ENCODE measurements at places on chromosomes 7 and 10.

DNA sequence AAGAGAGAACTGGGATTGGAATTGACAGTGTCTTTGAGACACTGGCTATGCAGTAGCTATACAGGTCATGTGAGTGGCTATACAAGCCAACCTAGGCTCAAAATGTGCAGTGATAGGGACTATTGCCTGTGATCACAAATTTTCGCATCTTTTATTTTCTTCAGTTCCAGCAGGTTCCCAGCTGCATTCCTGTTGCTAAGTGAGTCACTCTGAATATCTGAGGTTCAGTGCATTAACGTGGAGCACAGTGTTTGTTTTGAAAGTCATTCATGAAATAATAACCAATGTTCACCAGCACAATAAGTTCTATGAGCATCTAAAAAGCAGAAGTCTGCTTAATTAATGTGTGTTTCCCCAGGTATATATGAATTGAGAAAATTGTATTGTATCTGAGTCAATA lies 1236.0 kb upstream of the CELF2 start:
- DNase-seq, result no peak

DNA sequence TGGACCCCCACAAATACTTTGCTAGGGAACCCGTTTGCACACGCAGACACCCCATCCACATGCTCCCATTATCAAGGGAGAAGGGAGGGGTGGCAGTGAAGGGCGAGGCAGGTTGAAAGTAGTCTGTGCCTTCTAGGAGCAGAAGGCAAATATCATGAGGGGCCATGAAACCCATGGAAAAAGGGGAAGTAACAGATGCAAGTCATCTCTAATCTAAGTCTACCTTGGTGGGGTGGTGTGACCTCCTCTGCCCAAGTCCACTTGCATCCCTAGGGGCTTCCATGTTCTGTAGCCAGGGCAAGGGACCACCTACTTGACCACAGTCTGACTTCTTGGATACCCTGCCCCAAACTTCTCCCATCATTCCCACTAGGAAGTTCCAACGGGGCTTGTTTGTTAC lies 5.5 kb downstream of the GIMAP6 start:
- no peak for DNase-seq

GRCh38 chr7:107697321-107698049 lies 36.9 kb downstream of the SLC26A4 start:
- DNase-seq, result no peak

- no peak for DNase-seq
Observed at GRCh38 chr7:23930312-23930711, 220.3 kb downstream of the STK31 start.

GRCh38 chr7:43944286-43944685 lies 18.1 kb downstream of the UBE2D4 start:
- no peak for DNase-seq

DNA sequence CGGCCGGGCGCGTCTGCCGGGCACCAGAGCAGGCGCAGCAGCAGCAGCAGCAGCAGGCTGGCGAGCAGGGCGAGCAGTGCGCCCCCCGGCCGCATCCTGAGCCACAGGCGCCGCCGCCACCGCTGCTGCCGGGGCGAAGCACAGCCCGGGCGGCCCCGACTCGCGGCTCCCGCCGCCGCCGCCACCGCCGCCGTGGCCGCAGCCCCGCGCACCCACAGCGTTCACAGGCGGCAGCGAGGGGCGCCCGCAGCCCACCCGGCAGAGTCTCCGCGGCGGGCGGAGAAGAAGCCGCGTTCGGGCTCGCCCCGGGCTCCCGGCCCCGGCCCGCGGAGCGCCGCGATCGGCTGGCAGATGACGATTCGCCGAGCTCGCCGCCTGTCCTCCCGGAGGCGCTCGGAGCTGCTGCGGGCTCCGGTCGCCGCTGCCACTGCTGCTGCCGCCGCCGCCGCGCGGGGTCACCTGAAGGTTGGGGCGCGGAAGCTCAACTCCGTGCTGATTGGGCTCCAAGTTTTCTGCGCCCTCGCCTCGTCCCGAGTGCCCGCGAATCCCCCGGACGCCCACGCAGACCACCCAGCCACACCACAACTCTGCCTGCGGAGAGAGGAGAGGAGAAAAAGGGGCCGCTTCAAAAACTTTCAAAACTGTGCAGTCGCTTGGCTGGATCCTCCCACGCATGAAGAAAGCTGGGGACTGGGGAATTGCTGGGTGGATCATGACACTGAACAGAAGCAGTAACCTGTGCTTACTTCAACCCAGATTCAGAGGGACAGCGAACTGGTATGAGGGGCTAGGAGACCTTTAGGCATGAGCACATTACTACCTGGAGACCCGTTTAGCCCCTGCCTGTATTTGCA lies at the start of gene ST8SIA6:
Gene ST8SIA6, minus strand, starts transcription at position 435 of the 854 bp plus-strand sequence. Its CDS starts 340 bp downstream, at position 95.
- no peak for DNase-seq

GRCh38 chr10:30389543-30389942 lies 40.5 kb upstream of the MTPAP start:
- DNase-seq, result no peak

- DNase-seq, result no peak
Observed at GRCh38 chr7:104943502-104944343, 70.3 kb upstream of the KMT2E start.

DNA sequence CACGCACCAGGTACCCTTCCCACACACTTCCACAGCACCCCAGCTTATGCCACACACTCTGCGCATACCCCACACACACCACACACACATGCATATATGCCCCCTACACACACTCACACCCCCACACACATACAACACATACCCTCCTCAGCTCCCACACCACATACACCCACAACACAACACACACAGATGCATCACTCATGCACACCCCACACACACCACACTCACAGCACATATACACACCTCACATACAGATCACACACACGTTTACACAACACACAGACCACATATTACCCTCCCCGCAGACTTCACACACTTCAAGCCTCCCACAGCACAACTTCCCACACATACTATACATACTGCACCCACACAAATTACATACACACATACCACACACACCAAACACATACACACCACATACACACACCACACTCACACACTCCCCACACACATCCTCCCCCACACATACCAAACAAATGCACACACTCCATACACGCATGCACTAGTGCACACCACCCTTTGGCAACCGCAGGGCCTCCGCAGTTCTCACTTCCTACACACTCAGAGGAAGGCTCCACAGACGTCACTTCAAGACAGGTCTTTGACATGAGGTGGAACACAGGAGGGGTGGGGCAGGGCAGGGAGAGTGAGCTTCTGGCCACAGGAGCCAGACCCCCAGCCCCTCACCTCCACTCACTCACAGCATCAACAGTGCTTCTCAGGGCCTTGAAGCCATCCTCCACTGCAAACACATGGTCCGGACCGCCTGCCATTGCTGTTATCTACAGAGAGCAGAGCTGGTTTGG lies 18.5 kb upstream of the ANTXRL start:
- DNase-seq, result no peak

DNA sequence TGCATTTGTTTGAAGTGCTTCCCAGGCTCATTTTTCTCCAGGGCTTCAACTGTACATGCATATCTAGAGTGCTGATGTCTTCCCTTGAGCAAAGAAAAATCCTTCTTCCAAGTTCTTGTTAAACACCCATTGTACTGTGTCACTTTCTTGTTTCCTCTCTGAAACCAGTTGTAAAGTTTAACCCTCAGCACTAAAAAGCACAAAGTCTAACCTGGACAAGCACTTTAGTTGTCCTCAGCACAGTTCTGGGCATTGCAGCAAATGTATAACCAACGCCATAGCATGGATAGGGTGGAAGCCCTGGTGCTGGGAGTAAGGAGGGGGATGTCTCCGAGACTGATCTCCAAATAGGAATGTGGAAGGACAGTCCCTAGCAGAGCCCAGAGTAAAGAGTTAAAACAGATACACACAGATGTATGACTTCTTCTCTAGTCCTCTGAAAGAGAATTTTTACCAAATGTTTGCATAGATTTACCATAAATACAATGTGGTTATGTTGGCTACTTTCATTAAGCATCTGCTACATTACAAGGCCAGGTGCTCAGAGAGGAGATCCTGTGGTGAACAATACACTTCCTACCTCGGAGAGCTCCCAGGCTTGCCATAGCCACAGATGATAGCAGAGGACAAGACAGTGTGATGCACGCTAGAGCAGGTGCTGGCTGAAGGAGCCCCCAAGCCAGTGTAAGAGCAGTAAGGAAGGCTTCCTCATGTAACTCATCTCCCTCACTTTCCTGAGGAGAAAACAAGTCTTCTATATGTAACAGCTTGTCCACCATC lies 57.0 kb downstream of the DNAJC12 start:
- DNase-seq, result no peak

- DNase-seq, result no peak
Observed at GRCh38 chr7:55546814-55547213, 25.5 kb downstream of the VOPP1 start.

DNA sequence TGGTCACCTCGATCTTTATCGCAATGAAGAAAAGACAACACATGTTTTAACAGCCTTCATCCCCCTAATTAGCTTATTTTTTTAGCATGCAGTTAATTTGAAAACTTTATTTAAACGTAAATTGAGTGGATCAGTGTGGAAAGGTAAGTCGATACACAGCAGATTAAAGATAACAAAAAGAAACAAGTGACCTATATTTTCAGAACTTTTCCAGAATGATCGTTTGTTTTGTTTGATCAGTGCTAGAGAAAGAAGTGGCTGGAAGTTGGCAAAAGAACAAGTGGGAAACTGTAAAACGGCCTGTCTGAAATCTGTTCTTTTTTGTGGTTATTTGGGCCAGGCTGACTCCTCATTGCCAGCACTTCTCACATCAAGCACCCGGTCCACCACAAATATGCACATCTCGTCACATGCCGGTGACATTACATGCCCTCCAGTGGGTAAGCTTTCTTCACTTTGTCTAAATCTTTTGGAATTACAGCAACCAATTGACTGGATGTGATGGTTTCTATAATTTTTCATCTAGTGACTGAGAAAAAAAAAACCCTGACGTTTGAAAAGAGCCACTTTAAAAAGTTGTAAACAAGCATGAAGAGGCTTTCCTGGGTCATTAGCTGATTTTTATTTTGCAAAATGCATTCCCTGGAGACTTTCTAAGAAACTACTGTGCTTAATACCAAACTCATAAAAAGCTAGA lies 33.2 kb downstream of the C7orf33 start:
- DNase-seq, result no peak

DNA sequence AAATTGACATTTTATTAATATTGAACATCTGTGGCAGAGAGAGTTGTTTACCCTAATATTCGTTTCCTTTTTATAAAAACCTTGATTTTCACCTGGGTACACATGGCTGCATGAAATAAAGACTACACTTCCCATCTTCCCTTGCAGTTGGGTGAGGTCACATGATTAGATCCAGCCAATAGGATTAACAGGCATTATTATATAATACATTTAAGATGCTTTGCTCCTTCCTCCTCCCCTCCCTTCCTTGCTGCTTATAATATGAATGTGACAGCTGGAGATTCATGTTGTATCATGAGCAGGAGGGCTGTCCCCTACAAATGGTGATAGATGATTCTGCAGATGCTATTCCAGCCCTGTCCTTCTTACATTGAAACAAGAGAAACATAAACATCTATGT lies 146.6 kb downstream of the SH2D4B start:
- DNase-seq, result no peak

DNA sequence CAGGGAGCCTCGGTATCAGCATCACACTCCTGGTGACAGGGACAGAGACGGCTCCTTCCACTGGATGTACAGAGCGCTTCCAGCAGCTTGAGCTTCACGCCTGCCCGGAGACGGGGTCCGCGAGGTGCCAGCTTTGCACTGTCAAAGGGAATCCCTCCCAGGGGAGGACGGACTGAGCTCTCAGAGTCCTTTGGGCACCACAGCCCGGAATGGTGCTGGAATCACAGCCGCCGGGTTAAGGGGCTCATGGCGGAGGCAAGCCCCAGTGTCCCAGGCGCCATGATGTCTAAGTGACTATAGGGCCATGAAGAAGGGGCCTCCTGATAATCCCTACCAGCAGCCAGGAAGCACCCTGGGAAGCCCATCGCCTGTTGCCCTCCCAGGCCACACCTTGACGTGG lies 41.4 kb downstream of the PTPRN2 start:
- peak; percentile 83 for DNase-seq

DNA sequence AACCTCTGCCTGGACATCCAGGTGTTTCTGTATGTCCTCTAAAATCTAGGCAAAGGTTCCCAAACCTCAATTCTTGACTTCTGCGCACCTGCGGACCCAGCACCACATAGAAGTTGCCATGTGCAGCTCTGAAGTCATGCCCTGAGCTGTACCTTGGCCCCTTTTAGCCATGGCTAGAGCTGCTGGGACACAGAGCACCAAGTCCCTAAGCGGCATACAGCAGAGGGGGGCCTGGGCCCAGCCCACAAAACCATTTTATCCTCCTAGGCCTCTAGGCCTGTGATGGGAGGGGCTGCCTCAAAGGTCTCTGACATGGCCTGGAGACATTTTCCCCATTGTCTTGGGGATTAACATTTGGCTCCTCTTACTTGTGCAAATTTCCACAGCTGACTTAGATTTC lies 14.6 kb downstream of the TMEM243 start:
- DNase-seq, result no peak

GRCh38 chr7:36746347-36746746 lies 22.1 kb upstream of the AOAH start:
- DNase-seq, result no peak

- DNase-seq, result no peak
Observed at GRCh38 chr10:123786306-123786705, 105.3 kb downstream of the CPXM2 start.

All from chondrocyte (in vitro differentiated cells).